ENCODE measurements at places on chromosomes 12 and 14. TPM values are rescaled to one million over a fixed set of nuclear protein-coding genes. Genes with fewer than 3 reads are reported as not detected.

Gene SIVA1
- polyA plus RNA-seq: 103 TPM

Gene ADCY6
- polyA plus RNA-seq: 118 TPM

Gene ACOT6
- polyA plus RNA-seq: 0.33 TPM

Gene DPPA3
- polyA plus RNA-seq: not detected

Gene PIANP
- 12.8 TPM for polyA plus RNA-seq

Gene KRT2
- polyA plus RNA-seq: not detected

Gene PRKAB1
- 93.6 TPM for polyA plus RNA-seq

Gene CDH24
- 23.9 TPM for polyA plus RNA-seq

Gene NOVA1
- polyA plus RNA-seq: 25.1 TPM

Gene NUDT4
- 107 TPM for polyA plus RNA-seq

Gene TSPAN9
- 69.0 TPM for polyA plus RNA-seq
